ENCODE measurements at places on chromosomes 4 and X. TPM values are rescaled to one million over a fixed set of nuclear protein-coding genes. Genes with fewer than 3 reads are reported as not detected.
A peak's percentile ranks its signal among the peaks of the same experiment; 100 is the strongest.

DNA sequence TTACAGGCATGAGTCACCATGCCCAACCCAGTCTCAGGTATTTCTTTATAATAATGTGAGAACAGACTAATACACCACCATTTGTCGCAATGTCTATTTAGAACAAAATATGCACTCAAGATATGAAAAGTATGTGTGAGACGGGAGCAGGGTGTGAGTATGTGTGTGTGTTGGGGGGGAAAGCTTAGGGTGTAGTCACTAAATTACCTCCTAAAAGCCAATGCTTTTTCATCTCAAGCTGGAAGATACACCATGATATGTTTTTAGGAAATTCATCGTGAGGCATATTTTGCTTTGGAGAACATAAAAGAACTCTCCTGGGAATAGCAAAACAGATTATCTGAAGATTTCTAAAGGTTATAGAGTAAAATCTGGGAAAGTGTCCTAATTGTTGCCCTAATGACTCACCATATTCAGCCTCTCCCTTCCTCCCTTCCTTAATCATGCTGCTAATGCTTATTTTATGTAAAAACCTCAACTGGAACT lies 262.7 kb downstream of the PDHA2 start:
- H3K27me3 ChIP-seq = no peaks in the 10 kb centered on the region
- H3K27ac ChIP-seq = no peak overlapping the region
- H3K36me3 ChIP-seq = no peaks in the 10 kb centered on the region
- no peak overlapping the region for H3K4me3 ChIP-seq

DNA sequence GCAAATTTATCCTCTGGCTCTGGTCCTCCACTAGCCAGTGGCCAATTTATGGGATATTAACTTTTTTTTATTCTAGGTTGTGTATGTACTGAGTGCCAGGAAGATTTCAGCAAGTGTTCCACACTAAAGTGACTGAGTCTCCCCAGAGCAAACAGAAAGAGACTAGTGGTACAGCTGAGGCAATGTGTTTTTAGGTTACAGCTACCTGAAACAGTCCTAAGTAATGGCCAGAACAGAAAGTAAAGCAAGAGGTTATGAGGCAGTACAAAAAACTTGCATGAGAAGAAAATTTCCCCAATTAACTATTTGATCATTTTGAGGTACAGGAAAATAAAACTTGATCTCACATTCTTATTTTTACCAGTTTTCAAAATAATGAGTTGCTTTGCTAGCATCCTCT lies 31.2 kb downstream of the PRDM8 start:
- DNase-seq = no peak
- no peaks in the 10 kb centered on the region for H3K36me3 ChIP-seq
- no peak overlapping the region for H3K27ac ChIP-seq

GRCh38 chrX:54452920-54453319 lies 12.7 kb downstream of the TSR2 start:
- no peaks in the 10 kb centered on the region for H3K4me1 ChIP-seq
- DNase-seq = no peak
- no peak overlapping the region for H3K4me3 ChIP-seq
- H3K27me3 ChIP-seq = no peaks in the 10 kb centered on the region
- H3K27ac ChIP-seq = no peak overlapping the region

The LPAR4 gene
- total RNA-seq = not detected

DNA sequence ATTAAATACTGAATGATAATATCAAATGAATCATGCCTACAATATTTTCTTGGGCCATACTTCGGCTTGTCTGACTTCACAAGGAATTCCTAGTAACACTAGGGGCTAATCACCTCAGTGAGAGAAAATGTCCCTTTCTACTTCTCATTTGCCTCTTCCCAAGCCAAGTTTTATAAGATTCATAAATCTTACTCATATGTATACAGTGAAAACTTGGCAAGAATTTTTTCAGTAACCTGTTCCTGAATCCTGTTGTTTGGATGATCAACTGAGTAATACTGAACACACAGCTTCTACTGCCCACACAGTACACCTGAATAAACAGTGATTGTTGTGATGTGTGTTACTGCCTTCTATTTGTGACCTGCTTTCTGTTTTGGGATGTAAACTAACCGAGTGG lies 16.5 kb downstream of the TMPRSS11E start:
- H3K36me3 ChIP-seq = no peaks in the 10 kb centered on the region
- H3K27me3 ChIP-seq = no peaks in the 10 kb centered on the region
- H3K4me1 ChIP-seq = no peaks in the 10 kb centered on the region
- H3K4me3 ChIP-seq = no peak overlapping the region

- peaks cover 9% of the 10 kb centered on the region for H3K27me3 ChIP-seq
- H3K27ac ChIP-seq = no peak overlapping the region
- no peak overlapping the region for H3K4me3 ChIP-seq
- no peak for DNase-seq
- H3K4me1 ChIP-seq = no peaks in the 10 kb centered on the region
These were observed 109.0 kb downstream of the SHROOM4 start for GRCh38 chrX:50705042-50705441.

The CLDN22 gene
- not detected for total RNA-seq

The SOX3 gene
- total RNA-seq = not detected

The CHIC1 gene
- total RNA-seq = 0.79 TPM

The CYSLTR1 gene
- 1.00 TPM for total RNA-seq

DNA sequence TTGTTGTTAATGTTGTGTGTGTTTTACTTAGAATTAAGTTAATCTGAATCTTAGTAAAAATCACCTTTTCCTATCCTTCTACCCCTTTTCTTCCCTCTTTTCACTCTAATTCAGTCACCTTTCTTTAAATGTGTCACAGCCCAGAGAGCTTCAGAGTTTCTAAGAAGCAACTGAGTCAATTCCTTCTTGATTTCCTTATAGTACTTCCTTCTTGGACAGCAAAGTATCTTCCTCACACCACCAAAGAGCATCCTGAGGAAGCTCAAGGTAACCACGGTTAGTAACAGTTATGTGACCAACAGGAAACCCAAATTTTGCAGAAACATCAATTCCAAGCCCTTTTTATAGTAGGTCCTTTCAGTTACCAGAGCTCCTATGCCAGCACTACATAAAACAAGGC lies 243.2 kb upstream of the BMP3 start:
- no peaks in the 10 kb centered on the region for H3K27me3 ChIP-seq
- H3K4me1 ChIP-seq = no peaks in the 10 kb centered on the region
- no peak overlapping the region for H3K27ac ChIP-seq
- DNase-seq = no peak

GRCh38 chr4:173517781-173518424 lies 12.1 kb downstream of the HAND2 start:
- peaks cover 12% of the 10 kb centered on the region for H3K27me3 ChIP-seq
- no peaks in the 10 kb centered on the region for H3K36me3 ChIP-seq
- no peaks in the 10 kb centered on the region for H3K4me1 ChIP-seq
- peak overlapping the region; percentile 63 for H3K27ac ChIP-seq
- no peak for DNase-seq
- peak overlapping the region; percentile 14 for H3K4me3 ChIP-seq

DNA sequence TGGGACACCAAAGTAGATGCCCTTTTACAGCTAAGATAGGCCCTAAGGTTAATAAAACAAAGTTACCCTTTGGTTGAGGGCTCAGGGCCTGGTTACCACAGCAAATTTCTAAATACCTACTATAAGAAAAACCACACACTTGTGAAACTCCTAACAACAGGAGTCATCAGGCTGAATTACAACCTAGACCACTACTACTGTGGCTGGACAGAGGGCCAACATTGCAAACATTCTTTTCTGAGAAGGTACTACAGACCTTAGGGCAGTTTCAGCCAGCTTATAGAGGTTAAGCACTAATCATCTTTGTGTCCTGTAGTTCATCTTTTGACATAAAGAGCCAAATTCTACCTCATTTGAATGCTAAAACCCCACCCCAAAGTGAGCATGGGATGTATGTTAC lies 504.0 kb downstream of the RAPGEF2 start:
- H3K27me3 ChIP-seq = no peaks in the 10 kb centered on the region
- no peaks in the 10 kb centered on the region for H3K4me1 ChIP-seq
- no peaks in the 10 kb centered on the region for H3K36me3 ChIP-seq
- no peak for DNase-seq

GRCh38 chr4:33989820-33990443 lies 2254.4 kb downstream of the ARAP2 start:
- H3K4me3 ChIP-seq = no peak overlapping the region
- no peaks in the 10 kb centered on the region for H3K27me3 ChIP-seq
- H3K36me3 ChIP-seq = no peaks in the 10 kb centered on the region
- no peak for DNase-seq
- no peak overlapping the region for H3K27ac ChIP-seq

Data from right lobe of liver (tissue), 6 donors.